ENCODE measurements at places on chromosomes 3 and 15.

- no peak for DNase-seq
Measured at GRCh38 chr15:54206586-54207321, 228.5 kb downstream of the UNC13C start.

DNA sequence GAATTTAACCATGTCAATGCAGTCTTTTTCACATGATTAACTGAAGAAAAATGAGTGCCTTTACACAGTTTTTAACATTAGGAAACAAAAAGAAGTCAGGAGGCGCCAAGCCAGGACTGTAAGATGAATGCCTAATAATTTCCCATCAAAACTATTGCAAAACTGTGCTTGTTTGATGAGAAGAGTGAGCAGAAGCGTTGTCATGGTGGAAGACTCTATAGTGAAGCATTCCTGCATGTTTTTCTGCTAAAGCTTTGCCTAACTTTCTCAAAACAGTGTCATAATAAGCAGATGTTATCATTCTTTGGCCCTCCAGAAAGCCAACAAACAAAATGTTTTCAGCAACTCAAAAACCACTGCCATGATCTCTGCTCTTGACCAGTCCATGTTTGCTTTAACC is 156.8 kb upstream of the CDIN1 start:
- DNase-seq, result no peak

DNA sequence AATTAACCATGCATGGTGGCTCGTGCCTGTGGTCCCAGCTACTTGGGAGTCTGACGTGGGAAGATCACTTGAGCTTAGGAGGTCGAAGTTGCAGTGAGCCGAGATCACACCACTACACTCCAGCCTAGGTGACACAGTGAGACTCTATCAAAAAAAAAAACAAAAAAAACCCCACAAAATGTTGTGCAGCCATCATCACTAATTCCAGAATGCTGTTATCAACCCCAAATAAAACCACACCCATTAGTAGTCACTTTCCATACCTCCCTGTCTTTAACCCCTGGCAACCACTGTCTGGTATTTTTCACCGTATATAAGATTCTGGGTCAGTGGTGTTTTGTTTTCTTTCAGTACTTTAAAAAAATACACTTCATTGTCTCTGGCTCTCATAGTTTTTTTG is 16.6 kb downstream of the HMCES start:
- DNase-seq, result no peak

DNA sequence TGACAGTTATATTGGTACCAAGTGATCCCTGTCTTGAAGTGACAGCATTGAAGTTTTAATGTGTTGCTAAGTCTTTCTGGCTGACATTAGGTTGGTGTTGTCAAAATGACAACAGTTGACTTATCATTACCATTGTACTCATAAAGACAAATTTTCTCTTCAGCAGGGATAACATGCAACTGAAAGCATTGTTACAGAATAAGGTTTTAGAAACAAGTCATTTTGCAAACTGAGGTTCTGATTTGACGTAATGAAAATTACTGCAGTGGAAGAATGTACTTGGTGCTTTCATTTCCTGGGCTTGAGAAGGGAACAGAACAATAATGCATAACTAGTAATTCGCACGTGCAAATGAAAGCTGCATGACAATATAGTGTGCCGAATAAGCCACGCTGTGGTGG is 75.1 kb downstream of the MOBP start:
- no peak for DNase-seq

GRCh38 chr3:141486746-141487520 is at the start of gene RASA2:
RASA2 (plus strand) TSS chr3:141487027; CDS start chr3:141487084, 57 bp downstream.
- DNase-seq, result peak; percentile 51

DNA sequence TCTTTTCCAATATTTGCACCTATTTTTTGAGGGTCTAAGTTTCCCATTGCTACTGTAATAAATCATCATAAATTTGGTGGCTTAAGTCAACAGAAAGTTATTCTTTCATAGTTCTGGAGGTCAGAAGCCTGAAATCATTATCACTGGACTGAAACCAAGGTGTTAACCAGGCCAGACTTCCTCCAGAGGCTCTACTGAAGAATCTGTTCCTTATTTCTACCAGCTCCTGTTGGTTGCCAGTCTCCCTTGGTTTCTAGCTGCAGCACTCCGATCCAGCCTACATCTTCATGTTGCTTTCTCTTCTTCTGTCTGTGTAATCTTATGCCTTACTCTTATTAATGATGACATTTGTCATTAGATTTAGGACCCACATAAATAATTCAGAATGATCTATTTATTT is 22.0 kb upstream of the ARPP21 start:
- DNase-seq, result no peak

DNA sequence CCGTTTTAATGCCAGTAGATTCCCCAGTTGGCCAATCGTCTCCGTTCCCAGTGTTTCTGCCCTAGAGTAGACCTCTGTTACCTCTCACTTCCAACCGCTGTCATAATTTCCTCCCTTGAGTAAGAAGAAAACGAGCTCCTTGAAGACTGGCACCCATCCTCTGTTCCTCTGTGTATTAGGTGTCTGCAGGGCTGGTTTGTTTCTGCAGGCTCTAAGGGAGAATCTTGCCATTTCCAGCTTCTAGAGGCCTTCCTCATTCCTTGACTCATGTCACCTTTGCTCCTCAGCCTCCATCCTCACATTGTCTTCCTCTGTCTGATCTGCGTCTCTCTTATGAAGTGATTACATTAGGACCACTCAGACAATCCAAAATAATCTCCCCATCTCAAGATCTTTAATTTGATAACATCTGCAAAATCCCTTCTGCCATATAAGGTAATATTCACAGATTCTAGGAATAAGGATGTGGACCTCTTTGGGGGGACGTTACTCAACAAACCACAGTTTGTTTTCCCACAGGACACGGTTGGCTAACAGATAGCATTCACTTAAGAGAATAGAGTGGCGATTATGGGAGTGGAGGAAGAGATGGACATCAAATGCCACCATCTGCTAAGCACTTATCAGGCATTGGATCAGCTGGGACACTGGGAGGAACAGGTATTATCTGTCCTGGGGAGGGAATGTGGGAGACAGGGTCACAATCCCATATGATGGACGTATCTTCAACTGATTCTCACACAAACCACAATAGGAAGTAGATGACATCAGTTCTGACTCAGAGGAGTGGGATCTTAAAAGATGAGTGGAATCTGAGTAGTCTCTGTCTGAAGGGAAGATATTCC is 17.1 kb downstream of the ARHGAP31 start:
- no peak for DNase-seq

DNA sequence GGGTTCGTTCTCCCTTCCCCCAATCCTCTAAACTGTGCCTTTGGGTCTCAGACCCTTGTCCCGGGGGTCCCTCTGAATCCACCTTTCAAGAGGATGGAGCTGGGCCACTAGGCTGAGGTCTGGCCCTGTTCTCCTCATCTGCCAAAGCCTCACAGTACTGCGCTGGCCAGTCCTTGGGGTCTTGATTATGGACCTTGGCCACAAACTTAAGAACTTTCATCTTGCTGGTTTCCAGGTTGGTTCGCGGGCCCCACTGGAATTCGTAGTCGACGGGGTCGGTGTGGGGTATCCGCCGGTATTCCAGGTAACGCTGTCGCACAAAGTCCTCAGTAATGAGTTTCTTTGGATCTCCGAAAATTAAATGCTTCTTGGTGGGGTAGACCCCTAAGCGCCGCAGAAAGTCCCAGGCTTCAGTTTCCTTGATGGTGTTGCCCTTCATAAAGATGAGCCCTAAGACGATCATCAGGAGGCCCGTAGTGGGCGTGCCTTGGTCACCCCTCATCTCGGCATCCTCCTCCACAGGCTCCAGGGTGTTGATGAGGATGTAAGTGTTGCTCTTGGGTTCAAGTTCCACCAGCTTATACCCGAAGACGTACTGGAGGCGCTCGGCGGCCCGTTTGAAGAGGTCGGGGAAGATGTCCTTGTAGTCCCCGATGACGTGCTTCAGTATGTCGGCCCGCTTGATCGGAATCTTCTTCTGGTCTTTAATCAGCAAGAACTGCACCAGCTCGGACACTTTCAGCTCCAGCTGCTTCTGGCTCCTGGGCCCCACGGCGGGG is 727 bp downstream of the NSMCE3 start:
- peak; percentile 27 for DNase-seq

GRCh38 chr3:178525251-178525650 is 11.0 kb upstream of the KCNMB2 start:
- no peak for DNase-seq

DNA sequence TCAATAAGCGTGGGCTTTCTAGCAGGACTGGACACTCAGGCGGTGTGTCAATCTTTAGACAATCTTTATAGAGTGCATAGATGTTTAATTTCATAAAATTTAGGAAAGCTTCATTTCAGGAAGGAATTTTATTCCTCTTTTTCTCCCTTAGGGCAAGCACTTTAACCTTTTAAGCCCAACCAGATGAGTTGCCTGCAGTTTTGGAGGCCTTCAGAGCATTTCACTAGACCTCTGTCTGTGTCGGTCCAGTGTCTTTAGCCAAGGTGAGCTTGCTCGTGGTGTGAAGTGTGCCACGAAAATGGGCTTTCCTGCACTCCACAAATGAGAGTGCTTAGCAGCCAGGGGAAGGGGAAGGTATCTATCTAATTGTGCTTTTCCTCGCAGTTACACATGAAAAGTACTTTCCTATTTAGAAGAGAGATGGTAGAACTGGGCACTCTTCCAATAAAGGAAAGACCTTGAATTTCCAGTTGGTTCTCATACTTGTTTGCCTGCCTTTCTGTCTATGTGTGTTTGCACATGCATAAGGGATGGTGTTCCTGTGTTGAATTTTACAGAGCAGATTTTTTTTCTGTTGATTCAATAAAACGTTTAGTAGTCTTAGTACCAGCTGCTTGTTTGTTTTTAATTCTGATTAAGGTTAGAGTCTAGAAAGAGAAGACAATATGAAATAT is 53.6 kb downstream of the FEZF2 start:
- DNase-seq, result no peak

- DNase-seq, result no peak
Measured at GRCh38 chr3:72439321-72440183, 408.7 kb downstream of the SHQ1 start.

DNA sequence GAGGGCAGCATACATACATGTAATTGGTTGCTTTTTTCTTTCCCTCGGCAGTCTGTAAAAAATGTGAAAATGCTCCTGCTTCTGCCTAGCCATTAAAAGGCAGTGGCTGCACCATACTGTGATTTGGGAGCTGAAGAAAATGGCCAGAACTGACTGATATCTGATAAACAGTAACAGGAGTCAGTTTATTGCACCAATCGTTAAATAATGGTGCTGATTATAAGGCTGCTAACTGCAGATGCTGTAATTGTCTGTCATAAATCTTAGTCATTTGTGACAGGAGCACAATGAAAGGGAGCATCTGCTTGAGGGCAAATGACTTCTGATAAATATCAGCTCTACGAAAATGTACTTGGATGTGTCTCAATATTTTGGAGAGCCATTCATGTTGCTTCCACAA is 263.1 kb upstream of the DNAJC19 start:
- no peak for DNase-seq

DNA sequence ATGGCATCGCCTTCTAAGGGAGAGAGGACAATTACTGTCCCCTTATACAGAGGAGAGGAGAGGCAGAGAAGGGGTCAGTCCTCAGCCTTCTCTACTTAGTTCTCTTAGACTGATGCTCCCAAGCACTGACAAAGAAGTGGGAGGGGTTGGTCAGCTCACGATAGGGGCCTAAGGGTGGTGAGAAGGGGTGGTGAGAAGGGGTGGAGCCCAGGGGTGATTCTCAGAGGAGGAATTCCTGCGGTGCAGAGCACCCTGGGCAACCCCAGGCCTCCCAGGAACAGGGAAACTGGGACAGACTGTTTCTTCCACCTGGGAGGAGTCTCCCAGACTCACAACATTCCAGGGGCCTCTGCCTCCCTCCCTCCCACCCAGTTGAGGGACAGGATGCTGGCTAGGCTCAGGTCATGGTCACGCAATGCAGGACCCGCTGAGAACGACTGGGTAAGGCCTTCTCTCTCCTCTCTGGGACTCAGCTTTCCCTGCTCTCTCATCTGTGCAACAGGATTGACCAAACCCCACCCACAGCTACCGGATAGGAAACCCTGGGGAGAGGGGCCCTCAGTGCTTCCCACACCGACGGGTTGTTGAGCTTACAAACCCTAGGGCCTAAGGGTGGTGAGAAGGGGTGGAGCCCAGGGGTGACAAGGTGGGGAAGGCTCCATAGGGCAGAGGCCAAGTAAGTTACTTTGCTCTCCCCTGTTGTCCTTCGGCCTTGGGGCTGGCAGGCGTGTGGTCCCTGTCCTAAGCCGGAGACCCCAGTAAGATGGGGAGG is 1.5 kb downstream of the TPRA1 start:
- DNase-seq, result no peak

DNA sequence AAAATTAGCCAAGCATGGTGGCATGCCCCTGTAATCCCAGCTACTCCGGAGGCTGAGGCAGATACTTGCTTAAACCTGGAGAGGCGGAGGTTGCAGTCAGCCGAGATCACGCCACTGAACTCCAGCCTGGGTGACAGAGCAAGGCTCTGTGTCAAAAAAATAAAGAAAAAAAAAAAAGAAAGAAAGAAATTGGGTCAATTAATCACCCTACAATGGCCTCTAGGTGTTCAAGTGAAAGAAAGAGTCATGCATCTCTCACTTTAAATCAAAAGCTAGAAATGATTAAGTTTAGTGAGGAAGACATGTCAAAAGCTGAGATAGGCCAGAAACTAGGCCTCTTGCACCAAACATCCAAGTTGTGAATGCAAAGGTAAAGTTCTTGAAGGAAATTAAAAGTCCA is 44.9 kb upstream of the GSK3B start:
- DNase-seq, result no peak

DNA sequence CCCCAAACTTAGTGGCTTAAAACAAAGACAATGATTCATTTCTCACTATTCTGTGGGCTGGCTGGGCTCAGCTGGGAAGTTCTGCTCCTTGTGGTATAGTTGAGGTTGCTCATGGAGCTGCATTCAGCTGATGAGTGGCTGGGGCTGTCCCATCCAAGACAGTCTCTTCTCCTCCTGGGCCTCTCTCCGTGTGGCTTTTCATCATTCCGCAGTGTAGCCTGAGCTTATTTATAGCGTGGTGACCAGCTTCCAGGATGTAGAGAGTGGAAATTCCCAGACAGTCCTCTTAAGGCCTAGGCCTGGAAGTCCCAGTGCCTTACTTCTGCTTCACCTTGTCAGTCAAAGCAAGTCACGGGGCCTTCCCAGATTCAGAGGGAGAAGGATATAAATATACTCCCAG is 136.7 kb upstream of the DAZL start:
- no peak for DNase-seq

DNA sequence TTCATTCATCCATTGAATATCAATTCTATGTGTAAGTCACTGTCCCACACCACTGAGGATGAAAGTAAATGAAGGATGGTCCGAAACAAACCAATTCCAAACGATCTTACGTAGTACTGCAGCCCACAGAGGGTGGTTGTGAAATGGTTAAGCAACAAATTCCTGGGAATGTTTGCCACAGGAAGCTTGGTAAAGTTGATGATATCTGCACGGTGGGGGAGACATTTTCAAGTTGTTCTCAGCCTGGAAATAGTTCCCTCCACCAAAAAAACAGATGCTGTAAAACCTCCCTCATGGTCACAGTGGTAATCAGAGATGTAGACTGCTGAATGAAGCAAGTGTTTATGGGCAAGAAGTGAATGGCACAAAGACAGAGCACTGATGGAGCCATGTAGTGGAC is 35.9 kb upstream of the BNC1 start:
- no peak for DNase-seq

All from activated T-cell treated with anti-CD3 and anti-CD28 coated beads for 1 hour (primary cell).